Bronchial epithelial cell (primary cell): ENCODE measurements at places on chromosomes 2 and 18. TPM values are rescaled to one million over a fixed set of nuclear protein-coding genes. Genes with fewer than 3 reads are reported as not detected.

GCG gene
- total RNA-seq, result not detected in 2 replicates

FAP gene
- total RNA-seq, result 0.26 and 1.1 TPM in 2 replicates

RAD51AP2 gene
- total RNA-seq, result 0.13 TPM in 1 of 2 replicates, not detected in the other

C1QL2 gene
- total RNA-seq, result not detected in 2 replicates

CDH2 gene
- 0.13 and 0.79 TPM in 2 replicates for total RNA-seq

MZT2B gene
- total RNA-seq, result 146 and 217 TPM in 2 replicates

LHCGR gene
- total RNA-seq, result not detected in 2 replicates
